ENCODE measurements at places on chromosomes 7 and 10.

DNA sequence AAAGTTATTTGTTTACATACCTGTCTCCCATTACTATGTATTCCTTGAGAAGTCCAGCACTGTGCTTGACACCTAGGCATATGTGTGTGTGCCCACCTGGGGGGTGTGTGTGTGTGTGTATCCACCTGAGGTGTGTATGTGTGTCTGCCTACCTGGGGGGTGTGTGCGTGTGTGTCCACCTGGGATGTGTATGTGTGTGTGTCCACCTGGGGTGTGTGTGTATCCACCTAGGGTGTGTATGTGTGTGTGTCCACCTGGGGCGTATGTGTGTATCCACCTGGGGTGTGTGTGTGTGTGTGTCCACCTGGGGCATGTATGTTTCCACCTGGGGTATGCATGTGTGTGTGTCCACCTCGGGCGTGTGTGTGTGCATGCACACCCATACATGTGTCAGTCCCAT is 603.5 kb downstream of the PHTF2 start:
- DNase-seq: no peak

GRCh38 chr10:79001082-79001885 is 67.5 kb upstream of the ZMIZ1 start:
- DNase-seq: no peak

- DNase-seq: no peak
Measured at GRCh38 chr10:94092848-94093247, 99.1 kb downstream of the PLCE1 start.

DNA sequence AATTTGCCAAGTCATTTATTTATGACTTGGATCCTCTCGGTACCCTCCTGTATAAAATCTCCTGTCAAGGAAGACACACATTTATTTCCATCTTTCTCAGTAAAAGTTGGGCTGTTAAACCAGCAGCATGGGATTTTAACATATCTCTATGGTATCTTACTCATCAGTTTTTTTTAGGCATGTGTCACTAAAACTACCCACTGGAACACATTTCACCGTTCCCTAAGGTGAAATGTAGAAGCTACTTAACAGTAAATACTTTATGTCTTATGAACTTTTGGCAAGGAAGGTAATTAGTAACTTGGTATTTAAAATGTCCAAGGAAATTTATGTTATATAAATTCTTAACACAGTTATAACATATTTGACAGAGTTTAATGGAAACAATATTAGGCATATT is 152.5 kb upstream of the HDAC9 start:
- DNase-seq: no peak

- no peak for DNase-seq
Measured at GRCh38 chr7:119664601-119665000, 608.4 kb upstream of the KCND2 start.

DNA sequence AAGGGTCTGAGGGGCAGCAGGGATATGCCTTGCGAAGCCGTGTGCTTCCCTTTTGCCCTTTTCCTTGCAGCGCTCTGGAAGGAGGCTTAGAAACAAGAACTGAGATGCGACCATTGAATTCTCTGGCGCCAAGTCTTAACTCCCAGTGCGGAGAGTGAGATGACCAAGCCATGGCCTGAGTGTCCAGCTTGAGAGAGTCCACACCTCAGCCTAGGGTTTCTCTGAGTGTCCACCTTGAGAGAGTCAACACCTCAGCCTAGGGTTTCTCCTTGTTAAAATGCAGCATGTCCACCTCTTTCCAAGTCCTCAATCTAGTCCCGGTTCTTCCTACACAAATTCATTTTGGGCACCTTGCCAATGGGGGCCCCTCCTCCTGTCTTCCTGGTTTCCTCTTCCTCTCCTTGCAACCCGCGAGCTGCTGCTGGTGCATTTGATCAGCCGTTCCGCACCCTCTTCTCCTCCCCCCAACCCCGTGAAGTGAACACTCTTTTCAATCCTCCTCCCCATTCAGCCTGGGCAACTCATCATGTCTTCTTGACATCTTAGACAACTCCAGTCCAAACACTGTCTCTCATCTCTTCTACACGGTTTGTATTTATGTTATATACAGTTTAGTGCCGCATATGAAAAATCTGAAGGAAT is 178.2 kb upstream of the PITRM1 start:
- DNase-seq: no peak

DNA sequence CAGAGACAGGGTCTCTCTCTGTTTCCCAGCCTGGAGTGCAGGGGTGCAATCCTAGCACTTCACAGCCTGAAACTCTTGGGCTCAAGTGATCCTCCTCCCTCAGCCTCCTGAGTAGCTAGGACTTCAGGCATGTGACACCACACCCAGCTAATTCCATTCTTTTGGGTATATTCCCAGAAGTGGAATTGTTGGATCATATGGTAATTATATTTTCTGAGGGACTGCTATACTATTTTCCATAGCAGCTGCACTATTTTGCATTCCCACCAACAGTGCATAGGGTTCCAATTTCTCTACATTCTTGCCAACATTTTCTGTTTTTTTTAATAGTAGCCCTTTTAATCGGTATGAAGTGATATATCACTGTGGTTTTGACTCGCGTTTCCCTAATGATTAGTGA is 30.0 kb upstream of the RAB11FIP2 start:
- DNase-seq: no peak
